NCI-H510A (cell line): ENCODE measurements at places on chromosomes 11 and 22.

DNA sequence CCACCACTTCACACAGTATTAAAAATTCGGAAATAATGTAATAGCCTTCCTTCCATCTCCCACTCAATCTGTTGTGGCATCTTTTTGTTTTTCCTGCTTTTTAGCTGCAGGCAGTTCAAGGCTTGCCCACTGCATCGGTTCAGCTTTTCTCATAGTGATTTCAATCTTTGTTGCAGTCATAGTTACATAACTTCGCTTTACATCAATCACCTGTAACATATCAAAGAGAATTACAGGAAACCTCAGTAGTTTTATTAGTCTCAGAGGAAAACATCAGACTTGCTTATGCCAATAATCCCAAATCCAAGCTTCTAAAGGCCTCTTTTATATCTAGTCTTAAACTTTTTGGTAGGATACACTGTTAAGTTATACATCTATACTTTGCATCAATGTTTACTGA is 20.5 kb downstream of the CHORDC1 start:
- no peak for DNase-seq

GRCh38 chr11:9601037-9601875 is 27.8 kb downstream of the WEE1 start:
- DNase-seq, result no peak

DNA sequence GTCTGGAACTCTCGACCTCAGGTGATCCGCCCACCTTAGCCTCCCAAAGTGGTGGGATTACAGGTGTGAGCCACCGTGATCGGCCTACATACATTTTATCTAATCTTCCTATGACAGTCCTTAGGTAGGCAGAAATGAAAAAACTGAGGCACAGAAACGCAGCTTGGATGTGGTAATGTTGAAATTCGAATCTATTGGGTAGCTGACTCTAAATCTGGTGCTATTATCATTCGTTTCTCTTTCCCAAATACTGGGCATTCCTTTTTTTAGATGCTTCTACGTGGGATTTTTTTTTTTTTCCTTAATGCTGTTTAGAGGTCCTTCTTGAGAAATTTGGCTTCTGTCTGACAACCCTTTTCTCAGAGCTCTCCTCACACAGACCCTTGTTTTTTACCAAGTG is 41.5 kb downstream of the FCHSD2 start:
- DNase-seq, result no peak

- no peak for DNase-seq
These were observed 25.4 kb downstream of the ADAMTS15 start for GRCh38 chr11:130473795-130474377.

DNA sequence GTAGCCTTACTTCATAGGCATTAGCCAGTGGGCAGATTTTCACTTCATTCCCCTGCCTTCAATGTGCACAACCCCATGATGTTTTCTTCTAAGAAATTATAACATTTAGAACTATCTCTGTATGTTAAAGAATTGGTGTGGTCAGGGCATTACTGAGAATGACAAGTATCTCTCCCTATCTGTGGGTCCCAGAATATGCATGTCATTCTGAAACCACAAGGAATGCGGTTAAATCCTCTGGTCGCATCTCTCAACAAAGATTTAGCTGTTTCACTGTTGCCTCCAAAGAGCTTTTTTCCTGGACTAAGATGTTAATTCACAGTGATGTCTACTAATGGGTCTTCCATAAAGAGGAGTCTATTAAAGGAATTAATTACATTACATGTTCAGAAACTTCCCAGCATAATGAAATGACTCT is 62.7 kb downstream of the LIF start:
- no peak for DNase-seq

- DNase-seq, result no peak
These were observed 55.9 kb downstream of the PPFIA1 start for GRCh38 chr11:70326365-70326811.

DNA sequence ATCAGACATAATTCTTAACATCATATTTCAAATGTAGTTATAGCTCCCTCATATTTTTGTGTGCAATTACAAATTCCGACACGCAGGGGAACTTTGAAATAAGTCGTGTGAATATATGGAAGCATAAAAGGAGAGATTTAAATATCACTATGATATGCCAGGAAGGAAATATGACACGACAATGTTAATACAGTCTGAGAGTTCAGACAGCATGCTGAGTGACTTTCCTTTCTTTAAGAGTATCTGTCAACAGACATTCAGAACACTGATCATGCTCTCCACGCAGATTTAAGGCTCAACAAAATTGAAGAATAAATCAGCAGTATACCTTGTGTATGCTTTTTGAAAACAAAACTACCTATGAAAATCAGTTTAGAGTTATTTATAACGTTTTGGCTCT is 232.6 kb upstream of the CARD18 start:
- no peak for DNase-seq

DNA sequence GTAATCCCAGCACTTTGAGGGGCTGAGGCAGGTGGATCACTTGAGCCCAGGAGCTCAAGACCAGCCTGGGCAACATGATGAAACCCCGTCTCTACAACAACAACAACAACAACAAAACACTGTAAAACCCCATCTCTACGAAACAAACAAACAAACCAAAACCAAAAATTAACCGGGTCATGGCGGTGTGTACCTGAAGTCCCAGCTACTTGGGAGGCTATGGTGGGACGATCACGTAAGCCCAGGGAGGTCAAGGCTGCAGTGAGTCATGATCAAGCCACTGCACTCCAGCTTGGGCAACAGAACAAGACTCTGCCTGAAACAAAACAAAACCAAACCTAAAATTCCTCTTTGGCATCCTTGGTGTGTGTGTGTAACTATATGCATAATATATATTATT is 7.0 kb upstream of the POLA2 start:
- DNase-seq, result no peak

DNA sequence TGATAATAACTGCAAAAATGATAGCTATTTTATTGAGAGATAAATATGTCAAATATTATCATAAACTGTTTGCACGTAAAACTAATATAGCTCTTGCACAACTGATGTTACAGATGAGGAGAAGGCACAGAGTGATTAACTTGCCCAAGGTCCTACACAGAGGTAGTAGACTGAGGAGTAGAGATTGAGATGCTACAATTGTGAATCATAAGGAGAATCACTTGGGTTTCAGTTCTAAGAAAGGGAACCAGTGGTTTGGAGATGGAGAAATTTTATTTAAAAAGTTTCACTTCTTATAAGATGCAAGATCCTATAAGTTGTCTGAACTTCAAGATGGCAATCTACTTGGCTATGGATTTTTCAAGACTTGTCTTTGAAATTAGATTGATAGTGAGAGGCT is 224.8 kb upstream of the RAG2 start:
- no peak for DNase-seq

GRCh38 chr11:94705891-94706615 is 62.1 kb upstream of the AMOTL1 start:
- DNase-seq, result no peak

DNA sequence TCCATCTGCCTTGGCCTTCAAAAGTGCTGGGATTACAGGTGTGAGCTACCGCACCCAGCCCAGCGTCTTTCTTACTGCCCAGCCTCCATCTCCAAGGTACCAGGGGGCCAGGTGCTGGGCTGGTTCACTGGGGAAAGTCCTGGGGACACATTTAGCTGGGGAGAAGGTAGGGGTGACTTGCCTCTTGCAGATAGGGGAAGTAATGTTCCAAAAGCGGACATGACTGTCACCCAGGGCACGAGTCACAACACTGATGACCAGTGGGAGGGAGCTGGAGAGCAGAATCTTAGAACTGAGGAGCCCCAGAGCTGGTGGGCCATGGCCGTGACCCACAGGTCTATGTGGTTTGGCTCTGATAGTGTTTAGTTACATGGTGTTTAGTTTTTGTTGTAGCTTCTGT is 2.4 kb upstream of the SLC15A3 start:
- DNase-seq, result no peak

- DNase-seq, result no peak
These were observed 78.2 kb upstream of the SPON1 start for GRCh38 chr11:13884158-13884799.

DNA sequence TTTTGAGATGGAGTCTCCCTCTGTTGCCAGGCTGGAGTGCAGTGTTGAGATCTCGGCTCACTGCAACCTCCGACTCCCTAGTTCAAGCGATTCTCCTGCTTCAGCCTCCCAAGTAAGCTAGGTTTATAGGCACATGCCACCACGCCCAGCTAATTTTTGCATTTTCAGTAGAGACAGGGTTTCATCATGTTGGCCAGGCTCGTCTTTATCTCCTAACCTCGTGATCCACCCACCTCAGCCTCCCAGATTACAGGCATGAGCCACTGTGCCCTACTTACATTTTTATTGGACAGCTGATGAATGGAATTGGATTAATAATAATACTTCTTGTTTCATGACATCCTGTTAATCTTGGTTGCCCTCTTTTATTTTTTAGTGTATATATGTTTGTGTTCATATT is 3.0 kb upstream of the MRGPRD start:
- DNase-seq, result no peak

GRCh38 chr11:115220423-115220822 is 283.8 kb downstream of the CADM1 start:
- DNase-seq, result no peak
